ENCODE measurements at places on chromosomes 7 and 10. TPM values are rescaled to one million over a fixed set of nuclear protein-coding genes. Genes with fewer than 3 reads are reported as not detected.

DNA sequence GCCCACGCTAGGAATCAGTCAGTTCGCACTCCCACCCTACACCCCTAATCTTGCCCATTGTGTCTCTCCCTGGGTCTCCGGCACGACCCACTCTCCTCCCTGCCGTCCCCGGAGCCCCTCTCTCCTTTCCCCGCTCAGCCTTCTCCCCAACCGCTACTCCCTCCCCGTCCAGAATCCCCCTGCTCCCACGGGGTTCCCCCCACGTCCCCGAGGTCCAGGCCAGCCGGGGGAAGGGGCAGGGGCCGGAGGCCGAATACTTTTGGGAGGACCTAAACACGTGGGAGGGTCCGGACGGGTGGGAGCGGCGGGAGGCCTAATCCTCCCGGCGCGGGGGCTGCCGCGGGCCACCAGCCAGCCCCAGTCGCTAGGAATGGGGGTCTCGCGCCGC, 560 bp downstream of the RARRES2 start:
- H3K27ac ChIP-seq = no peak overlapping the region
- no peak for DNase-seq
- no peaks in the 10 kb centered on the region for H3K27me3 ChIP-seq

DNA sequence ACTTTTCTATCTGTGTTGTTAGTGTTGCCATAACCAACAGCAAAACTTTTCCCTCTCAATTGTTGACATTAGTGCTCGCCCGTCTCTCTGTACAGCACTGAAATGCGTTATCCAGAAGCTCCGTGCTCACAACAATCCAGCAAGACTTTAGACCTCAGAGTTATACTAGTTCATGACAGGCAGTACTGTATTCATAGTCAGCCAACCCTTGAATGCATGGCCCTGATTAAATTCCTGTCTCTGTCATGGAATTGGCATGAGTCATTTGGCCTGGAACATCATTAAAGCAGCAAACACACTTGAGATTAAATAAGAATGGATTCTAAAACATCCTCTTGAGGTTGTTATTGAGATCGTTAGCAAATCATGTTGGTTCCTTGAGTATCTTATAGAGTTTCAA, 405.5 kb upstream of the C7orf33 start:
- no peak overlapping the region for H3K27ac ChIP-seq
- no peaks in the 10 kb centered on the region for H3K36me3 ChIP-seq
- peak; percentile 4 for DNase-seq
- no peak overlapping the region for H3K4me3 ChIP-seq

DNA sequence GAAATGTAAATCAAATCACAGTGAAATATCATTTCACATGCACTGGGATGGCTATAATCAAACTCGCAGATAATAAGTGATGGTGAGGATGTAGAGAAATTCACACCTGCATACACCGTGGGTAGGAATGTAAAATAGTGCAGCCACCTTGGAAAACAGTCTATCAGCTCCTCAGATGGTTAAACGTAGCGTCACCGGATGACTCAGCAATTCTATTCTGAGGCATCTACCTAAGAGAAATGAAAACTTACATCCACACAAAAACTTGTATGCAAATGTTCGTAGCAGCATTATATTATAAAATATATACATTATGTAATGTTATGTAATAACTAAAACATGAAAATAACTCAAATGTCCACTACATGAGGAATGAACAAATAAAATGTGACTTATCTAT, 38.9 kb downstream of the SH3PXD2A start:
- no peak overlapping the region for H3K4me3 ChIP-seq
- DNase-seq = no peak
- H3K27ac ChIP-seq = no peak overlapping the region
- H3K27me3 ChIP-seq = no peaks in the 10 kb centered on the region
- H3K4me1 ChIP-seq = peaks cover 48% of the 10 kb centered on the region
- H3K36me3 ChIP-seq = no peaks in the 10 kb centered on the region

The LRIT1 gene
- not detected for total RNA-seq

DNA sequence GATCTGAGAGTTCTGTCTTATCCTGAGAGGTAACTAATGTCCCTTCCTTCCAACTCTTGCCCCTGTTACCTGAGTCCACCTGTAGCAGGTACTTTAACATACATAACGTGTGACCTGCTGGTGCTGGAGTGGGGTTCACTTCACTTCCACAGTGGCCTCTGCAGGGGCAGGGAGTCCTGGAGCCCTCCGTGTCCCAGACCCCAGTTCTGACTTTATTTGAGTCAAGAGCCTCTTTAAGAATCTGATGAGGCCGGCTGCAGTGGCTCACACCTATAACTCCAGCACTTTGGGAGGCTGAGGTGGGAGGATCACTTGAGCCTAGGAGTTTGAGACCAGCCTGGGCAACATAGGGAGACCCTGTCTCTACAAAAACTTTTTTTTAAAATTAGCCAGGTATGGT, 117.0 kb upstream of the RET start:
- H3K27me3 ChIP-seq = no peaks in the 10 kb centered on the region
- no peaks in the 10 kb centered on the region for H3K4me1 ChIP-seq
- no peak for DNase-seq
- H3K36me3 ChIP-seq = no peaks in the 10 kb centered on the region

GRCh38 chr7:99829524-99830160, 1.8 kb downstream of the CYP3A43 start:
- no peak overlapping the region for H3K27ac ChIP-seq
- no peaks in the 10 kb centered on the region for H3K36me3 ChIP-seq
- DNase-seq = no peak
- no peaks in the 10 kb centered on the region for H3K4me1 ChIP-seq
- H3K4me3 ChIP-seq = no peak overlapping the region

DNA sequence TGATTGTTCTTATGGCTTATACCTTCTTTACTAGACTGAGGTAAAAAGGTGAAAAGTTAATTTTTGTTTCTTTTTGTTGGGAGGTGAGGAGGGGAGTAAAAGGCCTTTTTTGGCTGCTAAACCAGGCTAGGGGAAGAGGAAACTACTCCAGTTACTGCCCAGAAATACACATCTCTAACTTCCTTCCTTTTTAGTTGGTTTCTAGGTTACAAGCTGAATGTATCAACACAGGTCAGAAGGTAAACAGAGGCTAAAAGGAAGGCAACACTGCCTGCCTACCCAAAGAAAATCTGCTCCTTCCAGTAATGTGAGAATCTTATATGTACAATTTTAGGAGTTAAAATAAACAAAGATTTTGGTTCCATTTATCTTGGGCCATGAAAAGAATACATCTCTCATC, 140.4 kb downstream of the NRBF2 start:
- DNase-seq = no peak
- H3K36me3 ChIP-seq = no peaks in the 10 kb centered on the region
- no peak overlapping the region for H3K27ac ChIP-seq
- H3K4me1 ChIP-seq = peaks cover 20% of the 10 kb centered on the region

GRCh38 chr7:141550386-141551093, 670 bp upstream of the AGK start:
- peaks cover 10% of the 10 kb centered on the region for H3K4me1 ChIP-seq
- no peak overlapping the region for H3K27ac ChIP-seq
- H3K4me3 ChIP-seq = peak overlapping the region; percentile 80
- H3K27me3 ChIP-seq = no peaks in the 10 kb centered on the region

DNA sequence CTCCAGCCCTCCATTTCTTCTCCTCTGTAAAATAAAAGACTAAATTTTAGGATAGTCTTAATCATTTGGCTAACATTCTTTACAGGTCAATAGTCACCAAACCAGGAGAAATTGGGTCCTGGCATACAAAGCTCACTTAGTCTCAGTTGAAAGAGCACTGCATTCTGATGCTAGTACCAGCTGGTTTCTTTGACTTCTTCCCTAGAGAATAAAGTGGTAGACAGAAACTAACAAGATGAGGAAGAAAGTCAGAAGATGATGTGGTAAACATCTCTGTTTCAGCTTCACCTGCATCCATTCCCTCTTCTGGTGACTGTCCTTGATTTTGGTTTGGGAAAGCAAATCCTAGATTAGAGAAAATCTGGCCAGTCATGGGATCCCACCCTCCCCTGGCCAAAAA, 37.2 kb downstream of the NKX2-3 start:
- H3K27ac ChIP-seq = no peak overlapping the region
- peaks cover 13% of the 10 kb centered on the region for H3K27me3 ChIP-seq
- no peaks in the 10 kb centered on the region for H3K36me3 ChIP-seq
- H3K4me1 ChIP-seq = no peaks in the 10 kb centered on the region
- H3K4me3 ChIP-seq = no peak overlapping the region

DNA sequence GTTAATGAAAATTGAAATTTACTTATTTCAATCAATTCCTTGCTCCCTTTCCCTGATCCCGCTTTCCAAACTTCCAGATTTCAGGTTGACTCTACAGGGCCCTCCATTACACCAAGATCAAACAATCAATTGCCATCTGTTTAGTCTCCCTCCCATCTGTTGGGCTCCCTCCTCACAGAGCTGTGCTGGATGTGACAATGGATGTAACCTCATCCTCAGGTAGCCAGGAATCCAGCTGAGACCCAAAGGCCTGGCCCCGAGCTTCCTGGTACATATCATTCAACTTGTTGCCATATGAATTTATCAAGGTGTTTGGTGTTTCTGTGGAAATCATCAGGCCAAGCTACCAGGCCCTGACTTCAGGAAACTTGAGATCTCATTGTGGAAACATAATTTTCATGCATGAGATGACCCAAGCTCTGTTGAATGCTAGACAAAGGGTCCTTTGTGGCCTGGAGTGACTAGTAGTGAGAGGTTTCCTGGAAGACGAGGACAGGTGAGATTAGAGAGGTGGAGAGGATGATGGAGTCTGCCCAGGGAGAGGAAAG, 148.6 kb upstream of the PDE1C start:
- no peak overlapping the region for H3K4me3 ChIP-seq
- H3K4me1 ChIP-seq = no peaks in the 10 kb centered on the region
- H3K36me3 ChIP-seq = no peaks in the 10 kb centered on the region
- DNase-seq = no peak
- H3K27ac ChIP-seq = no peak overlapping the region

DNA sequence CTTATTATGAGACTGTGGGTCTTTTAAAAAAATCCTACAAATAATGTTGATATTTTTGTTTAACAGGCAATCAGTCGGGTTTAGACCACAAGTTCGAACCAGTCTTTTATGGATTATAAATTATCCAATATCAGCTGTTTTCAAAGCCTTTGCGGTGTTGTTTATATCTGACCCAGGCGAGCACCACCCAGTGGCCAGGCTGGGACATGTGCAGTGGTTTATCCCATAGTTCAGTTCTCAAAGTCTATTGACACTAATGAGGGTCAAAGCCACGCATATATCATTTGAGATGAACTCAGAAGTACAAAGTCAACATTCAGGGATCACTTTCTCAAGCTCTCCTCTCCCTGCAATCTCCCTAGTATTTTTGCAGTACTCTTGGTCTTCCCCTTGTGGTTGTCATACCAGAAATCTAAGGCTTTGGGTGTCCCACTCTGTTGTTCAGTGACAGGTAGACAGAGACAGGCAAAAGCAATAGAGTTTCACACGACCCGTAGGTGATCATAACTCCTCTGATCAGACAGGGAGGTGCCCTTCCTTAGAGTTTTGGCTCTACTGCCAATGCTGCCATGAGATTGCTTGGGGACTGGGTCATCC, 117.4 kb upstream of the POM121L12 start:
- DNase-seq = no peak
- H3K36me3 ChIP-seq = no peaks in the 10 kb centered on the region
- no peak overlapping the region for H3K27ac ChIP-seq
- no peak overlapping the region for H3K4me3 ChIP-seq

- no peak overlapping the region for H3K4me3 ChIP-seq
- H3K36me3 ChIP-seq = peaks cover 16% of the 10 kb centered on the region
- no peaks in the 10 kb centered on the region for H3K27me3 ChIP-seq
- no peaks in the 10 kb centered on the region for H3K4me1 ChIP-seq
Measured at GRCh38 chr7:87204933-87205332, 14.6 kb downstream of the TMEM243 start.

The PRF1 gene
- not detected for total RNA-seq

DNA sequence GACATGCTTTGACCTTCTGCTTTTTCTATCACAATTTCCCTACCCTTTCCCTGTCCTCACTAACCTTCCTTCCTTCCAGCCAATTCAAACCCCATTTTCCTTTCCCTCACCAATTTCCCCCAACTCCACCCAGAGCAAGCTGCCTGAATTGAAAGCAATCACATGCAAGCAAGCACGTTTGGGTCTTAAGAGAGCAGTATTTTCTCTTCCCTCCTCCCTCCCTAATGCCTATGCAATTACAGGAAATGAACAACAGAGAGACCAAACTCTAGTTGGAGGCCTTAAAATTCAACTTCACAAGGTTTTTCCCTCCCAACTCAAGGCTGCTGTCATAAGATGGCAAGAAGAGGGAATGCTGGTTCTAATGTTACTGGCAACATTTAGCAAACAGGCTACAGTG, 117.2 kb downstream of the MYOF start:
- no peaks in the 10 kb centered on the region for H3K27me3 ChIP-seq
- H3K36me3 ChIP-seq = no peaks in the 10 kb centered on the region
- H3K4me3 ChIP-seq = no peak overlapping the region

DNA sequence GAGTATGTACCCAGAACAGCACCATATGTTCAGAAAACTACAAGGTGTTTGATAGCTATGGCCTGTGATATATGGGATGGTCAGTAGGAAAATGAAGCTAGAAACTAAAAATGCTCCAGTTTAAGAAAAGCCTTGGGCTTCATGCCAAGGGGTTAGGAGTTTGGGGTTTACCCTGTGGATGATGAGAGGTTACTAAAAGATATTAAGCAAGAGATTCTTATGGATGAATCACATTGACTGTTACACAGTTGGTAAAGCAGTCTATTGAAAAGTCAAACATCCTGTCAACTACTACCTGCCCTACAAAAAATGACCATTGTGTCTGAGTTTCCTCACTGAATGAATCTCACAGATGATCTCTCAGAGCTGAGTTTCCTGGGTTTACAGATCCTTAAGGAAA, 166.2 kb upstream of the INHBA start:
- no peaks in the 10 kb centered on the region for H3K27me3 ChIP-seq
- no peaks in the 10 kb centered on the region for H3K36me3 ChIP-seq
- H3K4me1 ChIP-seq = peaks cover 19% of the 10 kb centered on the region
- no peak overlapping the region for H3K27ac ChIP-seq
- H3K4me3 ChIP-seq = no peak overlapping the region

- DNase-seq = no peak
- peaks cover 31% of the 10 kb centered on the region for H3K4me1 ChIP-seq
- no peak overlapping the region for H3K4me3 ChIP-seq
- H3K27ac ChIP-seq = no peak overlapping the region
- peaks cover 2% of the 10 kb centered on the region for H3K36me3 ChIP-seq
- no peaks in the 10 kb centered on the region for H3K27me3 ChIP-seq
Measured at GRCh38 chr10:131930150-131930549, 29.3 kb downstream of the PPP2R2D start.

Data from A673 (cell line).